A375 (cell line): ENCODE measurements at places on chromosomes 2 and 18. TPM values are rescaled to one million over a fixed set of nuclear protein-coding genes. Genes with fewer than 3 reads are reported as not detected.

The ARHGAP15 gene
- total RNA-seq = 0.21 TPM in 1 of 2 replicates, not detected in the other

The VWA3B gene
- not detected in 2 replicates for total RNA-seq

The SPC25 gene
- 5.1 and 9.7 TPM in 2 replicates for total RNA-seq

The GPR155 gene
- 0.30 and 0.72 TPM in 2 replicates for total RNA-seq

The RAPGEF4 gene
- total RNA-seq = 0.53 and 2.2 TPM in 2 replicates

The GCG gene
- not detected in 2 replicates for total RNA-seq

The CDK5R2 gene
- total RNA-seq = 0.03 TPM in 1 of 2 replicates, not detected in the other

The EGR4 gene
- total RNA-seq = 0.05 TPM in 1 of 2 replicates, not detected in the other

The NEDD4L gene
- total RNA-seq = 108 and 109 TPM in 2 replicates

The CCL20 gene
- total RNA-seq = 1.3 TPM in 1 of 2 replicates, not detected in the other

The MATN3 gene
- total RNA-seq = 0.15 and 0.66 TPM in 2 replicates

The CHPF gene
- 106 and 121 TPM in 2 replicates for total RNA-seq

The REG1B gene
- not detected in 2 replicates for total RNA-seq

The CAPN14 gene
- total RNA-seq = 0.88 and 0.98 TPM in 2 replicates

The MAB21L4 gene
- total RNA-seq = not detected in 2 replicates

The PLCL1 gene
- total RNA-seq = 0.08 and 0.16 TPM in 2 replicates

The HTR2B gene
- not detected in 2 replicates for total RNA-seq

The FSIP2 gene
- total RNA-seq = 0.11 and 0.58 TPM in 2 replicates
